ENCODE measurements at places on chromosomes 11 and 22. TPM values are rescaled to one million over a fixed set of nuclear protein-coding genes. Genes with fewer than 3 reads are reported as not detected.

DNA sequence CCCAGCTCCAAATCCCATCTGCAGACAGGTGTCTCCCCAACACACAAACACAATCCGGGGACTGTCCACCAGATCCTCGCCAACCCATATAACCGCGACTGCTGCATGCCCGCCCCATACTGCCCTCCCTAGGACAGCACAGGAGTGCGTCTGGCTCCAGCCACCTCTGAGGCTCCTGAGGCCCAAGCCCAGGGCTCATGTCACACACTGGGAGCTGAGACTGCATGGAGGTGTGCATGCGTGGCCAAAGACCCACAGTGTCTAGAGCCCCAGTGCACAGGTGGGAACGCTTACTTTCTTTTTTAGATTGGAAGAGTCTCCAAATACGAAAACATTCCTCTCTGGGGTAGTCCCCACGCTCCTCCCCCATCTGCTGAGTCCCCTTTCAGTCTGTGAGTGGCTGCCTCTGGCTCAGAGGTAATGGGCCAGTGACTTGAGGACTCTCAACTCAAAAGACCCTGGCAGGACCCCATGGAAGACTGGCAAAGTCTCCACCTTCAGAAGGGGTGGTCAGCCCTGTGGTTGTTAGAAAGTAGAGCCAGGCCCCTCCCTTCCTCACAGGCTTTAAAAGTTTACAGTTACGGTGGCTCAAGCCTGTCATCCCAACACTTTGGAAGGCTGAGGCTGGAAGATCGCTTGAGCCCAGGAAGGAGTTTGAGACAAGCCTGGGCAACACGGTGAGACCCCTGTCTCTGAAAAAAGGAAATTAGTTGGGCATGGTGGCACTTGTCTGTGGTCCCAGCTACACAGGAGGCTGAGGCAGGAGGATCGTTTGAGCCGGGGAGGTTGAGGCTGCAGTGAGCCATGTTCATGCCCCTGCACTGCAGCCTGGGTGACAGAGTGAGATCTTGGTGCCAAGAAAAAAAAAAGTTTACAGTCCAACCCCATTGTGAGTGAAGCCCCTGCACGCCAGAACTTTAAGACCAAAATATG is 2.3 kb downstream of the CBX7 start:
- peaks cover 19% of the 10 kb centered on the region for H3K36me3 ChIP-seq
- H3K4me3 ChIP-seq: peak overlapping the region; percentile 98
- H3K27ac ChIP-seq: peak overlapping the region; percentile 97
- no peaks in the 10 kb centered on the region for H3K27me3 ChIP-seq
- H3K4me1 ChIP-seq: peaks cover 78% of the 10 kb centered on the region

DNA sequence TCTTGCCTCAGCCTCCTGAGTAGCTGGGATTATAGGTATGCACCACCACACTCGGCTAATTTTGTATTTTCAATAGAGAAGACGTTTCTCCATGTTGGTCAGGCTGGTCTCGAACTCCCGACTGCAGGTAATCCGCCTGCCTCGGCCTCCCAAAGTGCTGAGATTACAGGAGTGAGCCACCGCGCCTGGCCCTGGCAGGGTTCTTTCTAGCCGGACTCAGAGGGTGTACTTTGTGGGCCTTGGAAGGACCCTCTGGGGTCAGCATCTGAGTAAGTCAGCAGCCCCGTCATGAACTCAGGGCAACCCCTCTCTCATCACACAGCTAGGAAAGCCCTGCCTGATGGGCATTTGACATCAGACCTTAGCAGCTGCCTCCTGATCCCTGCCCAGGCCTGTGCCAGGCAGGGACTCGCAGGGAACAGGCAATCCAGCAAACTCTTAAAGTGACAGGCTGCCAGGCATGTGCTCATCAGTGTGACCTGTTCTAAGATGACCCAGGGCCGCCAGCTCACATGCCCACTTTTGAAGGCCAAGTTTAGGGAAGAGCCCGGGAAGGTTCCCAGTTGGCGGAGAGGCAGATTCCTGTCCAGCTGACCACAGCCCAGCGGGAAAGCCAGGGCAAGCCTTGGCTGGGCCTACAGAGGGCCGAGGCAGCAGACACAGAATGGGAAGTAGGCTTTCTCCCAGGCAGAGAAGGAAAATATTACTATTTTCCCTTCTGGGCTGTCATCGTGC is 92.9 kb downstream of the MORC2 start:
- H3K4me3 ChIP-seq: no peak overlapping the region
- H3K27ac ChIP-seq: peak overlapping the region; percentile 85
- DNase-seq: peak; percentile 76

GRCh38 chr22:37043828-37044538 is 7.6 kb upstream of the KCTD17 start:
- no peaks in the 10 kb centered on the region for H3K4me1 ChIP-seq
- peaks cover 29% of the 10 kb centered on the region for H3K27me3 ChIP-seq
- H3K36me3 ChIP-seq: no peaks in the 10 kb centered on the region
- no peak overlapping the region for H3K4me3 ChIP-seq

- no peak overlapping the region for H3K27ac ChIP-seq
- H3K4me1 ChIP-seq: no peaks in the 10 kb centered on the region
- no peak overlapping the region for H3K4me3 ChIP-seq
- no peaks in the 10 kb centered on the region for H3K27me3 ChIP-seq
- DNase-seq: no peak
Measured at GRCh38 chr11:69285091-69285490, 8.9 kb upstream of the MYEOV start.

Gene TMEM25
- total RNA-seq: 7.8 TPM

GRCh38 chr11:118136801-118137200 is 15.8 kb downstream of the SCN4B start:
- H3K4me1 ChIP-seq: no peaks in the 10 kb centered on the region
- peaks cover 10% of the 10 kb centered on the region for H3K27me3 ChIP-seq

- no peak overlapping the region for H3K27ac ChIP-seq
- no peaks in the 10 kb centered on the region for H3K4me1 ChIP-seq
- H3K36me3 ChIP-seq: no peaks in the 10 kb centered on the region
- H3K4me3 ChIP-seq: no peak overlapping the region
- peaks cover 50% of the 10 kb centered on the region for H3K27me3 ChIP-seq
Measured at GRCh38 chr11:131421066-131421855, 50.8 kb downstream of the NTM start.

DNA sequence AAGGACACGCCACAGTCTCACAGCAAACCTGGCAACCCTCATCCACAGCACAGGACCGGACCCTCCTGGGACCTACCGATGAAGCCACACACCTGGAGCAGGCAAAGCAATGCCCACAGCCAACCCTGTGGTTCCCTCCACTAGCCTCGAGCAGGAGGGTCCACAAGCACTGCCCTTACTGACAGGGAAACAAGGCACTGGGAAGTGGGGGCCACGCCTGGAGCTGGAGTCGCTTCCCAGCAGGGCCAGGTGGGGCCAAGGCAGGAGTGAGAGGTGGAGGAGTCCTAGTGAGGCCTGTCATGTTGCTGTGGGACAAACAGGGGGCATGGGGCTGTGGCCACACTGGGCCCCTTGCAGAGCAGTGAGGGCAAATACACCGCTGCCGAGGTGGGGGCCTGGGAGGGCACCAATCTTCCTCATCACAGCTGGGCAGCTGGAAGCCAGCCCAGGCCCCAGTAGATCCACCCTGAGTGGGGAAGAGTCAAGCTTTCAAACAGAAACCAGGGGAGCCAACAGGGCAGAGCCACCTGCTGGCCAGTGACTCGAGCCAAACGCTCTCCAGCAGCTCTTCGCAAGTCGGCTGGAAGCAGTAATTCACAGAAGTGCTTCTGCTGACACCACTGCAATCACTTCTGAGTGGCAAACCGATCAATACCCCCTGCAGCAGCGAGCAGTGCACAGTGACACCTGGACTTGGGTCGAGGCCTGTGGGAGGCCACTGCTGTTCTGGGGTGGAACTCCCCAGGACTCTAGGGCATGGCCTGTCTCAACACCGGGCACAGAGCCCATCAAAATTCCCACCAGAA is 13.7 kb downstream of the SULT4A1 start:
- H3K36me3 ChIP-seq: no peaks in the 10 kb centered on the region
- H3K27ac ChIP-seq: no peak overlapping the region
- peaks cover 4% of the 10 kb centered on the region for H3K4me1 ChIP-seq
- H3K27me3 ChIP-seq: peaks cover 55% of the 10 kb centered on the region
- DNase-seq: peak; percentile 36

DNA sequence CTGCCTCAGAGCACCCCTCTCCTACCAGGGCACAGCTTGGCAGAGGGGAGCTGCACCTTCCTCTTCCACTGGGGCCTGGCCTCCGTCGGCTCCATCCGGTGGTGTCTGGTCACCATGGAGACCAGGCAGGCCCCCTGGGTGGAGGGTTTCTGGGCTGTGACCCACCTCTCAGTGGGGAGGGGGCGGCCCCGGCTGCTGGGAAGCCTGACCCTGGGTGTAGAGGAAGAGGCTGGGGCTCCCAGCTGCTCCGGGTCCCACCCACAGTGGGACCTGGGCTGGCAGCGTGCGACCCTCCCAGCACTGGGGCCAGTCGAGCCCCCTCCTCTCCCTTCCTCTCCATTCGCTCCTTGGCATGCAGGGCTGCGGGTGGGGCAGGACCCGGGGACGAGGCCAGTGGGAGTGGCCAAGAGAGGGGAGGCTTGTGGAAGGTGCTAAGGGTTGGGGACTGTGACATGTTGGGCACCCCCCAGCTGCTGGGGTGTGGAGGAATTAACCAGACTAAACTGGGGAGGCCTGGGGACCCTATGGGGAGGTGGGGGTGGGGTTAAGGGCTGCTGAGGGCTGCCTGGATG is 46.8 kb downstream of the BRSK2 start:
- H3K4me1 ChIP-seq: peaks cover 31% of the 10 kb centered on the region
- peaks cover 38% of the 10 kb centered on the region for H3K27me3 ChIP-seq
- H3K4me3 ChIP-seq: no peak overlapping the region

- no peaks in the 10 kb centered on the region for H3K36me3 ChIP-seq
- no peaks in the 10 kb centered on the region for H3K4me1 ChIP-seq
Measured at GRCh38 chr11:58949184-58949583, 9.9 kb downstream of the GLYATL1 start.

Gene DTX4
- total RNA-seq: 1.8 TPM

GRCh38 chr11:107789767-107790166 is 68.8 kb downstream of the SLC35F2 start:
- no peak for DNase-seq
- no peaks in the 10 kb centered on the region for H3K36me3 ChIP-seq
- no peaks in the 10 kb centered on the region for H3K27me3 ChIP-seq
- H3K4me1 ChIP-seq: no peaks in the 10 kb centered on the region
- no peak overlapping the region for H3K4me3 ChIP-seq
- no peak overlapping the region for H3K27ac ChIP-seq

Gene CSF2RB
- total RNA-seq: 2.8 TPM

Gene ANO9
- 0.11 TPM for total RNA-seq

Gene CLMP
- 3.4 TPM for total RNA-seq

GRCh38 chr22:37824674-37825641 is 1.8 kb downstream of the GALR3 start:
- H3K4me1 ChIP-seq: peaks cover 19% of the 10 kb centered on the region
- peaks cover 48% of the 10 kb centered on the region for H3K27me3 ChIP-seq

Gene VSIG2
- total RNA-seq: 1.2 TPM

Measured in left ventricle myocardium inferior (tissue), 1 donor.